ENCODE measurements at places on chromosomes 13 and 19. TPM values are rescaled to one million over a fixed set of nuclear protein-coding genes. Genes with fewer than 3 reads are reported as not detected.

Gene SYNGR4
- total RNA-seq: not detected

Gene SHC2
- 21.8 TPM for total RNA-seq

DNA sequence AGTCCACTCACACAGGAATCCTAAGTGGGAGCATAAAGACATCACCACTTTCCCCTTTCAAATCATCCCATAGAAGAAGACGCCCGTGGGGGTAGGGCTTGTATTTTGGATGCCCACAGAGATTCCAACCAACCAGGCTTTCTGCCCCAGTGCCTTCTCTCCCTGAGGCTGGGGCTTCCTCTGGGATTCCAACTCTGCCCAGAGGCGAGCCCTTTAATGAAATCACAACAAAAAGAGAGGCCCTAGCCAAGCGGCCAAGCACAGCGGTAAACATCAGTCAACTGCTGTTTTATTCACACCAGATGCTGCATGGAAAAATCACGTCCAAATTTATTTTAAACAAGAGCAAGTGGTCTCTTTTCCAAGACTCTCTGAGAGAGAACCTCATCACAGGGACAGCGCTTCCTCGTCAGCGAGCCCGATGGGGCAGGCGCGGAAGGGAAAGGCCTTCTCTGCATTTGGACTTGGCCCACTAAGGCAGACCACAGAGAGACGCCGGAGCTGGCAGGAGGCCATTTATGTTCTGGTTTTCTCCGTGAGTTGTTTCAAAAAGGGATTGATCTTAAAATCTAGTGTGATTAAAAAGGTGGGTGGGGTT is 31.5 kb downstream of the ADPRHL1 start:
- no peak for DNase-seq

GRCh38 chr19:2043961-2044708 is 6.9 kb downstream of the MKNK2 start:
- no peak for DNase-seq

DNA sequence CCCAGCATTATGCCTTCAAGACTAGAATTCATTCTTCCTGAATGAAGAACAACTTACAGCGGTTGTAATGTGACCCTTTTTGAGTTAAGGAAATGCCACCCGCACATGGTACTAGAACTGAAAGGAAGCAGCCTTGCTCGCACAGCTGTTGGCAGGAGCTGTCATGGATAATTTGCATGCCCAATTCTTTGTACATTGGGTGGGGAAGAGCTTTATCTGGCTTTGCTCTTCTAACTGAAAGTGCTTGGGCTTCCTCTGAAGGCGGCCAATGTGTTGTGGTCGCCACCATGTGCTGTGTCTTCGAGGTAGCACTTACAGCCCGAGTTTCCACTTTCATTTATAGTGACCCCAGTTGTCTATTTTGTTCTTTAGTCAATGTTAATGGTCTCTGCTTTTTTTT is 3.4 kb downstream of the CCNE1 start:
- DNase-seq: no peak

Gene OSCAR
- total RNA-seq: 0.66 TPM

- DNase-seq: no peak
Measured at GRCh38 chr19:9721861-9722260, 46.7 kb downstream of the ZNF846 start.

DNA sequence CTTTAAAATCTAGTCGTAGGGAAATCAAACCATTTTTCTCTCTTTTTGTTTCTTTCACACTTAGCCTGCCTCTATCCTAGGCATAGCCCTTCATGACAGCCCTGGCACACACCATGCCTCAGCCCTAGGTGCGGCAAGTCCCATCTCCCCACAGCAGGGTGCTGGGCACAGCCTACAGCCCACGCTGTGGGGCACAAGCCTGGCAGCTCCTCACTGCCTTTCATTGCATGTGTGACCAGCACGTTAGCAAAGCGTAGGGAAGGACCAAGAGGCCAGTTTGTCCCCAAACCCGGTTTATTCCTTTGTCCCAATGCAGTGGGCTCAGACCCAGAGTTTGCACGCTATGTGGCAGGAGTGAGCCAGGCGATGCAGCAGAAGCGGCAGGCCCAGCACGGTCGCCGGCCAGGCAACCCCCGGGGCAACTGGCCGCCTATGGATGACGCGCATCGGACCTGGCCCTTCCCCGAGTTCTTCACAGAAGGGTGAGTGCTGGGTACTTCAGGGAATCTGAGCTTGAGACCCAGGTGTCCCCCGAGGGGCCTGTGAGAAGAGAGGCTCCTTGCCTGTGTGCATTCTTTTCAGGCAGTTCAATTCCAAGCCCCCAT is 17.3 kb upstream of the GPI start:
- no peak for DNase-seq

Gene AKT2
- total RNA-seq: 83.4 TPM

GRCh38 chr19:14476673-14477401 is 1.7 kb upstream of the PTGER1 start:
- DNase-seq: no peak

Data from breast epithelium (tissue), 4 donors.